Left lung (tissue), 14 donors: ENCODE measurements at places on chromosomes 1 and 21. TPM values are rescaled to one million over a fixed set of nuclear protein-coding genes. Genes with fewer than 3 reads are reported as not detected.

Gene TGFB2
- polyA plus RNA-seq: 144 TPM

Gene SPATA1
- 4.0 TPM for polyA plus RNA-seq

Gene S100A8
- 12.0 TPM for polyA plus RNA-seq

Gene MIXL1
- polyA plus RNA-seq: 1.4 TPM

Gene SLC35F3
- 1.4 TPM for polyA plus RNA-seq

Gene TSPEAR
- polyA plus RNA-seq: 3.4 TPM

Gene OR2L5
- polyA plus RNA-seq: not detected

Gene DNAI4
- polyA plus RNA-seq: 13.9 TPM
